ENCODE measurements at places on chromosomes 4 and X.

DNA sequence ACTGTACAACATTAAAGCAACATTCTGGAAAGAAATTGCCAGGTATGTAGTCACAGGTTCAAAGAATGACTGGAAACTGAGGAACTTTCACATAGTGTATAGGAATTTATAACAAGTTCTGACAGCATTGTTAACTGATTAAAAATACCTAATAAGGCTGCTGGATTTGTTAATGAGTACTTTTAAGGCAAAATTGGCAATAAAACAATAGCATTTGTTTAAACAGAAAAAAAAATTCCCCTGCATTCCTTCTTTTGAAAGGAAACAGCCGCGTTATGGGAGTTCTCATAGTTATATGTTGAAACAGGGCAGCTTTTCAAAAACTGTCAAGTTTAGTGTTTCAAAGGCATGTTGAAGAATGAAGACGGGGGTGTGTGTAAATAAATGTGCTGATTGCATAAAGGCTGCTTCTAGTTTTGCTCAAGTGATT, 282.5 kb upstream of the FAT1 start:
- DNase-seq, result no peak

DNA sequence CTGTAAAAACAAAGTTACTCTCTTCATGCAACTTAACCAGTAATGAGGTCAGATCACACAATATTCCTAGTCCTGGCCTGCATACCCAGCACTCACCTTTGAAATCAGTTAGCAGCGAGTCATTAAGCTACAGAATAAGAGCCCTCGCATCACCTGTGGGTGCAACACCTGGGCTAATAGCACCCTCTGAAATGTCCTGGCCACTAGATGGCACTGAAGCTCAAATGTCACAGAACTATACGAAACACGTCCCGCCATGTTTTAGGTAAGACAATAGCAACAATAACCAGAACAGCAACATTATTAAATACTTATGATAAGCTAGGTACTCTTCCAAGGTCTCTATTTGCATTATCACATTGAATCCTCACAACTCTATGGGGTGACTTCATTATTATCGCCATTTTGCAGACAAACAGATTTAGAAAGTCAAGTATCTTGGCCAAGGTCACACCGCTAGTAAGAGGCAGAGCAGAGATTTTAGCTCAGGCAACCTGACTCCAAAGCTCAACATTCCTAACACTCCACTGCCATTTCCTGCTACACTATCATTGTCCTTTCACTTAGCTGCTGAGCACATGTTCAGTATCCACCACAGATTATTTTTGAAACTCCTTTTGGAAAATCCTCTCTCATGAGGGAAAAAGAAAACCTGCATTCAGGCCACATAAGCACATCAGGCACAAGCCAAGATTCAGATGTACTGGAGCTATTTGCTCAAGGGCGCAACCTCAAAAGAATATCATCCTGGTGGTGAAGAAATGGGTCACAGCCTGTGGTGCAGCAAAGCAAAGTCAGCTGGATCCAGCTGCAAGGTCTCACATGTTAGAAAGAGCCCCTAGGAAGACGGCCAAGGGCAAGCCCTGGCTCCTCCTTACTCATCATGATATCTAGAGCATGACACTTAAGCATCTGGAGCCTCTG, 59.5 kb upstream of the KDR start:
- DNase-seq, result peak; percentile 38

GRCh38 chrX:66001596-66001995, 38.3 kb downstream of the VSIG4 start:
- DNase-seq, result no peak

DNA sequence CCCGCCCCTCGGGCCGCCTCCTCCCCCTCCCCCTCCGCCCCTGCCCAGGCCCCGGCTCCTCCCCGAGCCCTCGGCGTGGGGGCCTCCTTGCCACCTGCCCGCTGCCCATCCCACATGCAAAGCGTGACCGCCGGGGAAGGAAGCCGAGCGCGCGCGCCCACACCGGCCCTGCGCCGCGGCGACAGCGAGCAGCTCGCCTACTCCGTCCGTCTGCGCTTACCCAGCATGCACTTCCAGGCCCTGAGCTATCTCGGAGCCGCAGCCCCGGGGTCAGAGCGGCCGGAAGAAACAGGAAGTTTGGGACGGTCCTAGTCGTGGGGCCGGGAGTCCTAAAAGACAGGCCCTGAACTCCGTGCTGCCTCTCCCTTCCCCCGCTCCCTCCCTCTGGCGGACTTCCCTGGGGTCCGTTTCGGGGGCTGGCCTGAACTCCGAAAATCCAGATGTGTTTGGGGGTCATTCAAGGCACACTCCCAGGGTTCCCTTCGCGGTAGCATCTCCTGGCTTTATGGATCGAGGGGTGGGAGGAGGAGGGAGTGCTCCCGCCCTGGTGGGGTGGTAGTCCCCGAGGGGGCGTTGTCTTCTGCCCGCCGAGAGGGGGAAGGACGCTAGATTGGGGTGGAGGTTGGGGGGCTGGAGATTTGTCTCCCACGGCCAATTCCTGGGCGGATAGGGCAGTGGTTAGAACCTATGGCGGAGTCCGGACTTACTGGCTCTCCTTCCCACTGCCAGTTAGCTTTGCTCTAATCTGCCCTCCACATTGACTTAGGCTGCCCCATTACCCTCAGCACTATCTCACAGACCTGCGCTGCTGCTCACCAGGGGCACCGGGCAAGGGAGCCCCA, 25.0 kb upstream of the BCORL1 start:
- peak; percentile 86 for DNase-seq

DNA sequence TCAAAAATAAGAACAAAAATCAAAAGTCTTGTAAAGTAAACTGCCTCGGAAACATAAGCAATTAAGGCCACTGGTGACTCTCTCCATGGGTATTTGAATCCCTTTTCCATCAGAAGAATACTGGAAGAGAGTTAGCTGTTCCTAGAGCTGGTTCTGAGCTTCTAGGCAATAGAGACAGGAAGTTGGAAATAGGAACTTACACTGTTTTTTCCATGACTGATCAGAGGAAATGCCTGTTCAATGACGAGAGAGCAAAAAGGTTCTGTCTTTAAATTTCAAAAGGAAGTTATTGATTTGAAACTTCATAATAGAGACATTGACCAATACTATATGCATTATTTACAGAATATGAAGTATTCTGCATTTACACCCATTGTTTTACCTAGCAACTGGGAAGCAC, 503.5 kb upstream of the ARX start:
- DNase-seq, result no peak

DNA sequence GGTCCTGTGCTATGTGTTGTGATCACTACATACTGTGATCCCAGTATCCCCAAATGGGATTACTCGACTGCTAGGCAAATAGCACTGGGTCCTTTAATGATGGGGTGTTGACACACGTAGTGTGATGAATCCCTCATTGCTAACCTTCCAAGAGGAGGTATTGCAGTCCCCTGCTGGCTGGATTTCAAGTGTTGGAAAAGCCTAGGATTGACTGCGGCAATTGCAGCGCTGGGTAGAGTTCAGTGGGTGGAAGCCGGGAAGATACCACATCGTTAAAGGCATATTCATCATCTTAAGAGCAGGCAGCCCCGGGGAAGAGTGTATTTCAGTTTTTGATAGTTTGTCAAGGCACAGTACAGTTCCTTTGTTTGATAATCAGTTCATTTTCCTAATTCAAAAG, 159.9 kb downstream of the TRIML1 start:
- no peak for DNase-seq

- DNase-seq, result no peak
Measured at GRCh38 chr4:84319124-84319523, 180.0 kb downstream of the NKX6-1 start.

DNA sequence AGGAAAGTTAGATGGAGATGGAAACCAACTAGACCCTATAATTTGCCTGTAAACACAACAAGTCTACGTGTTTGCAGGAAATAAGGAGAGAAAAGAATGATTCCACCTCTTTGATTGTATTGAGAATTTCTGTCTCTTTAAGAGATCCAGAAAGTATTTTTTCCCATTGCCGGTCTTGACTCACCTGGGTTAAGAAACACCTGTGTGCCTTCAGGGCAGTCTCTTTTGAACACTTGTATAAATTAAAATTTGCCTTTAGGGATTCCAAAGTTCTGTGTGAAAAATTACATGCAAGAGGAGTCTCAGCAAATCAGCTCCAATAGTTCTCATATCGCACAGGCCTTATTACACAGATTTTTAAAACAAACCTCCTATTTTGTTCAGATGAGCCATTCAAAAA, 46.0 kb upstream of the SMAD1 start:
- no peak for DNase-seq

DNA sequence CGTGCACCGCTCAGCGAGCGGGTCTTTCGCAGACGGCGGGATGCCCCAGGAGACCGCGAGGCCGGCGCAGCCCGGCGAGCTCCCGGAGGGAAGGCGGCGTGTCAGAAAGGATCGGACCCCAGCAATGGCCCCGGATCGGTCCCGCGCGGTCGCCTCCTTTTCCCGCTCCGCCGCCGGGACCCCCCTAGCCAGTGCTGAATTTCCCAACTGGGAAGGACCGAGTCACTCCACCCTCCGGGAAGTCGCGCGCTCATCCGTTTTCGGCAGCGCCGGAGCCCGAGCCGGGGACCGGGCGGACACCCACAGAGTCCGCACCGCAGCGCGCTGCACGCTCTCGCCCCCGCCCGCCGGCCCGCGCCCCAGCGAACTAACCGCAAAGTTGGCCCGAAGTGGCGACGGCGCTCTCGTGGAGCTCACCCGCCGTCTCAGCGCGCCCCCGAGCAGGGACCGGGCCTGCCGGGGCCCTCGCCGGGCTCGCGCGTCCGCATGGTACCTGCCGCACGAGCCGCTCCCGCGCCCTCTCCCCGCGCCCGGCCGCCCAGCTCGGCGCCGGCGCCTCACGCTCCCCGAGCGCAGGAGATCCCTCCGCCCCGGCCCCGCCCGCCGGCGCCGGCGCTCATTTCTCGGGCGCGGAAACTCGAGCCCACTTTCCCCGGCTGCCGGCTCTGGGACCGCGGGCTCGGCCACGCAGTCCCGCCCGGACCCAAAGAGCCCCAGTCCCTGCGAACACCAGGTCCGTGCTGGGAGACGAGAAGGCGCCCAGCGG, at the start of gene FAT1:
TSS of gene FAT1 (minus strand) at position 565 of the 766 bp plus-strand sequence. CDS start 14,029 bp downstream, outside the sequence.
- peak; percentile 76 for DNase-seq

DNA sequence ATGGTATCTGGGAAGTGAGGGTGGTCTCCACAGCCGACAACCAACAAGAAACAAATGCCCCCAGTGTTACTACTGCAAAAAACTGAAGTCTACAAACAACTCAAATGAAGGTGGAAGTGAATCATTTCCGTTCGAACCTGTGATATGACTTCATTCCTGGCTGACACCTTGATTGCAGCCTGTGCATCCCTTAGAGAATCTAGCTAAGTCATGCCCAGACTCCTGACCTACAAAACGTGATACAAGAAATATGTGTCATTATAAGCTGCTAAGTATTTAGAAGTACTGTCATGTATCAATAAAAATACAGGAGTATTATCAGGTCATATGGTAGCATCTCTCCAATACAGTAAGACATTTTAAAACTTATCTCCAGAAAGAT, 959.7 kb upstream of the LCORL start:
- DNase-seq, result no peak

- no peak for DNase-seq
Measured at GRCh38 chr4:166724369-166724768, 509.9 kb downstream of the SPOCK3 start.

DNA sequence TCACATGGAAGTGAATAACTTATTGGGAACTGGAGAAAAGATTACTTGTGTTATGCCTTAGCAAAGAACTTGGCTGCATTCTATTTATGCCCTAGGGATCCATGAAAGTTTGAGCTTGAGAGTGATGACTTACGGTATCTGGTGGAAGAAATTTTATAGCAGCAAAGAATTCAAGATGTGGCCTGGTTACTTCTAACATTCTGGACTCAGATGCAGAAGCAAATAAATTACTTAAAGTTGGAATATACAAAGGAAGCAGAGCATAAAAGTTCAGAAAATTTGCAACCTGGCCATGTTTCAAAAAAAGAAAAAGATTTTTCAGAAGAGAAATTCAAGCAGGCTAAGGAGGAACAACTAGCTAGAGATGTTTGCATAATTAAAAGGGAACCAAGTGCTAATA, 252.3 kb upstream of the WDFY3 start:
- DNase-seq, result no peak

- DNase-seq, result no peak
Measured at GRCh38 chr4:54909961-54910360, 215.4 kb downstream of the KDR start.

DNA sequence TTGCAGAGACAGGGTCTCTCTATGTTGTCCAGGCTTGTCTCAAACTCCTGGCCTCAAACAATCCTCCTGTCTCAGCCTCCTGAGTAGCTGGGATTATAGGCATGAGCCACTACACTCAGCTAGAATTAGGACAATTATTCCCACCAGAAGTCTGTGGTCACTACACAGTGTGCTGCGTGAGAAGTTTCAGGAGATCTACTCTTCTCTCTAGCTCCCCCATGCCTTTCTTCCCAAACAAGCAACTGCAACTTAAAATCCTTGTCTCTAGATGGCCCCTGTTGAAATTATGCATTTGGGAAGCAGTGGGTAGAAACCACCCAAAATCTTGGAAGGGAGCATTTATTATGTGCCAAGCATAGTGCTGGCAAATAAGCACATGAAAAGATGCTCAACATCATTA, 21.1 kb upstream of the MAP7D3 start:
- DNase-seq, result no peak

DNA sequence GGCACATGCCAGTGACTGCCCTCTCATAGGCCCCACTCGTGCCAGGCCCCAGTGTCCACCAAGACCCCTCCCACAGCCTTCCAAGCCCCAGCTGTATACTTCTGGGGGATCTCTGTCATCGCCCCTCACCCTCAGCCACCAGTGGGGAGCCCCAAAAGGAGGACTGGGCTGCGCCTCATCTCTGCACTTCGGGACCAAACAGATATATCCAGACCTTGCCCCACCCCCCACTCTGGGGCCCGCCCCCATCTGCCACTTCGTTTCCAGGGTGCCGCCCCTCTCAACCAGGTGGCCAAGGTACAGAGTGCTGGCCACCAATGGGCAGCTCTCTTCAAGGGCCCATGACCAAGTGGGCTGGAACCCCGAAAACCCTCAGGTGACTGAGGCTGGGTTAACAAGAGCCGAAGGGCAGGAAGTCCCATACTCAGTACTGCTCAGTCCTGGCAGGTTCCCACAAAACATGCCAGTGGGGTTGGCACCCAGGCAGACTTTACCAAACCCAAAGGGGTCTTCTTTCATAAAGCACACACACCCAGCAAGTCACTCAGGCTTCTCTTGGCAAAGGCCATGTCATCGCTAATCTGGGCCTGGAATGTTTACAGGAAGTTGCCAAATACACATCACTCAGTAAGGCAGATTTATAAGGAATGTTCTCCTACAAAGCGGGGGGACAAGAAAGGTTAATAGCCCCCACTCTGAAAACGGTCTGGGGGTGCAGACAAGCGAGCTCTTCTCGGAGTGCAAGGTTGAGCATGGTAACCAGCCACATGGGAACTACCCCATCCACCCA, 4.4 kb downstream of the ZFYVE28 start:
- no peak for DNase-seq

DNA sequence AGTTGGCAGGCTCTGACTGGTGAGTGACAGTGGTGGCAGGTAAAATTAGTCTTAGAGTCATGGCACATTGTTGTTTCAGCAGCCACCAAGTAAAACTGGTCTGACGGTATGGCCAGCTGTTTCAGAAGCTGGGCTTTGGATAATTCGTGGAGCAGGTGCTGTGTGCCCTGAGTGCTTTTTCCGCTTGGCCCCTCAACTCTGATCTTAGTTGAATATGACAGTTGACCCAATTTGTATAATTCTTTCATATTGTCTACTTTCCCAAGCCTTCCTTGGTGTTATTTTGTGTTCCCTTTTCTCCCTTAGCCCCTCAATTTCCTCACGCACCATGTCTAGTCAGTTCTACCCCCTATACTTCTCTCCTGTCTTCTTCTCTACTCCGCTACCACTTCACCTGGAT, 32.0 kb downstream of the CDS1 start:
- no peak for DNase-seq

Measured in HAP-1 (cell line).